ENCODE measurements at places on chromosomes 3 and 15.

DNA sequence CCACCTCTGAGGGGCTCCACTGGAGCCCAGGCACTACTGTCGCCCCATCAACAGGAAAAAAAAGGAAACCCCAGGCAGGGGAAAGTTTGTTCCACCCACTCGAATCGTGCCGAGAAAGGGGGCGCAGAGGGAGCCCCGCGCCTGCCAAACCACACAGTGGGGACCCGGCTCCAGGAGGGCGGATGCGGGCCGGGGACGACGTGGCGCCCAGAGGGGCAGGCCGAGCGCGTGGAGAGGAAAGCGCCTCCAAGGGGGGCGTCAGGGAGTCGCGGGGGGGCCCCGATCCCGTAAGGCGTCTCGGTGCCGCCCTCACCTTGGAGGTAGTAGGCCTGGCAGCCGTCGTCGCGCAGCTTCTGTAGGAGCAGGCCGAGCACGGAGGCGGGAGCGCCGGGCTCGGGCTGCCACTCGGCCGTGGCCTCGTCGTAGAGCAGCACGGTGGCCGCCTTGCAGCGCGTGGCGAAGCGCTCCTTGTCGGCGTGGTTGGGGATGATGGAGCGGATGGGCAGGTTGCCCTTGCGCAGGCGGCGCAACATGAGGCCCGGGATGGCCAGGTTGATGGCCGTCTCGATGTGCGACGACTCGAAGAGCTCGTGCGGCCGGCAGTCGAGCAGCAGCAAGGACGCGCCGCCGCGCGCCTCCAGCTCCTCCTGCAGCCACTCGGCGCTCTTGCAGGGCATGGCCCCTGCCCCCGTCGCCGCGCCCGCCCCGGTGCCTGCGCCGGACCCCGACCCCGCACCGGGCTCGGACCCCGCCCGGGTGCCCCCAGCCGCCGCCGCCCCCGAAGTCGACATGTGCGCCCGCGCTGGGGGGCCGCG, 627 bp downstream of the DUSP7 start:
- no peak for DNase-seq

GRCh38 chr3:124372775-124373174, 357.5 kb upstream of the UMPS start:
- DNase-seq = peak; percentile 27

DNA sequence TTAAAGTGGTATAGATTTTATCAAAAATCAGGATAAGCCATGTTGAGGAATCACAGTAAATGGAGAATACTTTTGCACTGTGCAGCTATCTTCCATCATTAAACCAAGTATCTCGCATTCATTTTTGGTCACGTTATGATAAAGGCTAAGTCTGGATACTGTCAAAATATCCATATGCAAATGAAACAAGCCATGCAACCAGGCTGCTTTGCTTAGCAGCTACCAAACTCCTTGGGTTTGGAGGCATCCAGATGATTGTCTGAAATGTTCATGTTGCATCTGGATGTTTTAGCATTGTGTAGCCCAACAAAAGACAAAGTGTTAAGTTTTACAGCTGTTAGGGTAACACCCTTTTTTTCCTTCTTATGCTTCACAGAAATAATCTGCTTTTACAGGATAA, 322.9 kb upstream of the MDFIC2 start:
- DNase-seq = no peak

DNA sequence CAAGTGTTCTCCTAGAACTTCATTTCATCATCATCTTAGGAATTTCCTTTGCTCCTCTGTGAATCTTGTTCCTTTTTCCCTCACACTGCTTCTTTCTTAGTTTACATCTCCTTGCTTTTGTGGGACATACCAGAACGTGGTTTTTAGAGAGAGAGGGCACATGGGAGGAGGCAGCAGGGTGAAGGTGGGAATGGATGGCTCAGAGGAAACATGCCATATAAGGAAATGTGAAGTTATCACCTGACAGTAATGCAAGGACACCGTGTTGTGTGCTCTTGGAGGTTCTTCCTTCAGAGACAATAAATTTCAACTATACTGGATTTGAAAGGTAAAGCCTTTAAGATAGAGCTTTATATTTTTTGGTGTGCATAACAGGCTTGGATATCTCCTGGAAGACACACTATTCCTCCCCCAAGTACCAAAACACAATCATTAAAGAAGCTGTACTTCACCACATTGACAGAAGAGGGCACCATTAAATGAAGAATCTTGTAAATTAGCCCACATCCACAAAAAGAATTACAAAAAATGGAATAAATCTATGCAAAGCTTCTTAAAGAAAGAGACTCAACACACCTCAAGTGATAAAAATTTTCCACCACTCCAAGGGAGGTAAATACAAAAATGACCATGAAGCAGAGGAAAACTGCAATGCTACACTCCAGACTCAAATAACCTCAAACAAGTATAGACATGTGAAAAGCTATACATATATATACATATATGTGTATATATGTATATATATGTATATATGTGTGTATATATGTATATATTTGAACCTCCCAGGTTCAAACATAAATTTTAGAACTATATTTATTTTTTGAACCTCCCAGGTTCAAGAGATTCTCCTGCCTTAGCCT, 26.1 kb downstream of the RPL39L start:
- DNase-seq = no peak

- DNase-seq = no peak
Measured at GRCh38 chr3:129934234-129935123, 40.0 kb upstream of the TRH start.

DNA sequence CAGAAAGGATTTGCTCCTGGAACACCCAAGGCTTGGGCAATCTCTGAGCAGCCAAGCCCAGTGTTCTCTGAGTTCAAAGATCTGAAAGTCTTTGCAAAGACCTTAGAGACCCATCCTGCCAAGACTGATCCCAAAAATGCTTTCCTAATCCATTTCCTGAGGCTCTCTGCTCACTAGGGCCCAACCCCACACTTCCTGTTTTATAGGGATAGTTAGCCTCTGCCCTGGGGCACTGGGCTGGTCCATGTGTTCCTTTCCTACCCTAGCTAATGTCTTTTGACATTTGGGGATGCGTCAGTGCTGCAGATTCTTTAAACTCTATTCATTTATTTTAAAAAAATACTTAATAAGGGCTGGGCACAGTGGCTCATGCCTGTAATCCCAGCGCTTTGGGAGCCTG, 372.7 kb downstream of the ROBO2 start:
- no peak for DNase-seq

- no peak for DNase-seq
Measured at GRCh38 chr15:91776104-91776503, 77.4 kb upstream of the SLCO3A1 start.

Measured in NCI-H187 (cell line).